NCI-H69 (cell line): ENCODE measurements at places on chromosomes 6 and 20.

GRCh38 chr6:117711369-117711768 lies 36.1 kb downstream of the NUS1 start:
- no peak for DNase-seq

GRCh38 chr6:17015144-17015543 lies 86.7 kb upstream of the STMND1 start:
- DNase-seq = no peak

DNA sequence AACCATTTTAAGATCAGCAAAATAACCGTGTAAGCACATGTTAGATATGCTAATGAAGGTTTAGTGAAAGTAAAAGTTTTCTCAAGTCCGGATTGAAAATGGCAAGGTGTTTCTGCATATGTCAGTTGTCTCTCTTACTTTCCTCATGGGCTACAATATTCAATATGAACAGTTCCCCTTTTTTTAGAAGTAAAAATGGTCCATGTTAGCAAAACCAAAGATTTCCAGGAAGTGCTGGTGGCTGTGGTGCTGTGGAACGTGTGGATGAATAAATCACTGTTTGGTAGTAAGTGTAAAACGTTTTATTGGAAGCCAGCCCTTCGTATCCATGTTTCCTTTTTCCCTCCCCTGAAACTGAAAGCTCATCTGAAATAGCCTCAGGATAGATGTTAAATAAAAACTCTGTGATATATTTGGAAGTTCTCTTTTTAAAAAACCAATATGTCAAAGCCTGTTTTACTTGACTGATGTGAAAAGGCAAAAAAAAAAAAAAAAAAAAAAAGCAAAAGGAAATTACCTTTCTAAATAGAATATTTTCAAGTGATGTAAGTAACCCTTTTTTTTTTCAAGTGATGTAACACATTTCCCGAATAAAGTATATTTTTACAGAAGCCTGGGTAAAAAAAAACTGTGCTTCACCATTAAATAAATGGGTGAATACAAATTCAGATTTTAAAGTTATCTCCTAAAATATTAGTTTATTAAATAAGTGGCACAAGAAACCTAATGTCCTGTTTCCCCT lies 41.9 kb downstream of the PLEKHG1 start:
- no peak for DNase-seq

- peak; percentile 6 for DNase-seq
These were observed 52.0 kb downstream of the CDC5L start for GRCh38 chr6:44439270-44440045.

DNA sequence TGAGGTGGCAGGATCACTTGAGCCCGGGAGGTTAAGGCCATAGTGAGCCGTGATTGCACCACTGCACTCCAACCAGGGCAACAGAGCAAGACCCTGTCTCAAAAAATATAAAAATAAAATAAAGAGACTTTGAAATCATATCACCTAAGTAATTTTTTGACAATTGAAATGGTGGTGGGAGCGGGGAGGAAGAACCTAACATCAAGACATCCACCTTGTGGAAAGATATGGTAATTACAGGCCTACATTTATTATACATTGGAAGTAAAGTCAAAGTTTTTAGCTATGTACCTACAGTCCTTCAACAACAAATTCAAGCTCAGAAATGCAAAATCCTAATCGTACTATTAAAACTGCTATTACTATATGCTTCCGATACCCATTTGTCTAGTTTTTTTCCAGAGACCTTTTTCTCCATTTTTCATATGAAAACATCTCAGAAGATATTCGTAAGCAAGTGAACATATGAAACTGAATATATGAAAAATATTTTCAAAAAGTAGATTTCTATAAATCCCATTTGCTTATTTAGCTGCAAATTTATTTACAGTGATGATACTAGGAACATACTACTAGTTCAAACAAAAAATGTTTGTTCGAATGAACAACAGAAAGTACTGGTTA lies 83.3 kb downstream of the SYCP2 start:
- DNase-seq = peak; percentile 17

DNA sequence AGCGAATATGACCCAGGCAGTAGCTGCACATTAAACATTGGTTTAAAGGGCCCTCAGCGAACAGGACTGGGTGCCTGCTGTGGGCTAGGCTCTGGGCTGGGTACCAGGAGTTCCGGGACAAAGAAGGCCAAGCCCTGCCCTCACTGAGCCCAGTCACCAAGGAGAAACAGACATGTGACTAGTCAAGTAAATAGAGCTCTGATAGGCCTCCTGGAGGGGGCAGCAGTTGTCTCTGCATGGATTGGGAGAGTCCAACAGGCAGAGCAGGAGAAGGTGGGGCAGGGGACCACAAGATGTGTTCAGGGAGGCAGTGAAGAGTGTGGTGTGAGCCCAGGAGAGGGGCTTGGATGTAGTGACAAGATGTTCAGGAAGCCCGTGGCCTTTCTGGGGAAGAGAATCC lies 3.1 kb downstream of the HM13 start:
- DNase-seq = peak; percentile 88

DNA sequence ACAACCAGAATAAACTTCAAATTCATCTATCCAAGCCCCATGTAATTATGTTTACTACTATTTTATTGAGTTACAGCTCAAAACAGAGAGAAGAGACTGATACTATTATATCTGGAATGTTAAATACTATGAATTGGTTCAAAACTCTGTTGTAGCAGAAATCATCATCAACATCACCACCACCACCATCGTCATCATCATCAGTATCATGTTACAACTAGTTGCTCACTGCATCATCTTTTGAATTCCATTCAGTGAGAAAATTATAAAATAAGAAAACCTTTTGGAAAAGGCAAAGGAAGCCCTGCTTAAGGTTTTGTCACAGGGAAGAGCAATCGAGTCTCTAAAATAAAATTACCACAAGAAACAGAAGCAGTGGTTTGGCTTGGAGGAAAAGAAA lies 36.2 kb upstream of the THEMIS start:
- no peak for DNase-seq

GRCh38 chr6:24431045-24431451 lies 28.3 kb downstream of the MRS2 start:
- peak; percentile 69 for DNase-seq

- DNase-seq = peak; percentile 79
These were observed 6.9 kb downstream of the GRM4 start for GRCh38 chr6:34138914-34139510.

GRCh38 chr6:100593522-100593921 lies 128.8 kb upstream of the SIM1 start:
- DNase-seq = peak; percentile 91

DNA sequence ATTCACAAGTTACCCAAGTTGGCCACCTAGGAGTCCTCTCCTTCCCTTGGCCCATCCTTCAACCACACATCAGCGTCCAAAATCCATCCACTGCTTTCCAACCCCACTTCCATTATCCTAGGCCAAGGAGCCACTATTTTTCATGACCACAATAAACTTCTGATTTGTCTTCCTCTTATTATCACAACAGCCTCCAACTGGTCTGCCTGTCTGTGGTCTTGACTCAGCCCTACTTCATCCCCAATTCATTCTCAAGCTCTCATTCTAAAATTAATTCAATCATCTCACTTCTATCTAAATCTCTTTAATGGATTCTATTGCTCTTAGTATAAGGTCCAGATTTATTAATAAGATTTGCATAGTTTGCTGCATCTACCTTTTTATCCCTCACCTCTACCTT lies 189.0 kb upstream of the PRDM1 start:
- no peak for DNase-seq

DNA sequence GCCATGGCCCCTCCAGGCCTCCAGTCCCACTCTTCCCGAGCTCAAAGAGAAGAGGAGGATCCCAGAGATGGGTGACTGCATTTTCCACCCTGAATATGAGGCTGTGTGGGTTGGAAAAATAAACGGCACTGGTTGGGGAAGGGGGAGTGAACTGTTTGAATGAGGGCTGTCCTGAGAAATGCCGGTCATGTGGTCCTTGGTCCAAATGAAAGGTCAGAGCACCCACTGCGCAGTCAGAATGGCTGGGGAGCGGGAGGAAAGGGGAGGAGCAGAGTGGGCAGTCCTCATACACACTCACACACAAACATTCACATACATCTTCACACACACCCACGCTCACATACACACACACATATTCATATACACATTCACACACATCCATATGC lies 83.1 kb downstream of the MRPL14 start:
- DNase-seq = no peak

- no peak for DNase-seq
These were observed 40.5 kb downstream of the RSPH3 start for GRCh38 chr6:158959552-158959951.

GRCh38 chr6:135686784-135687301 lies 164.7 kb upstream of the PDE7B start:
- DNase-seq = no peak

DNA sequence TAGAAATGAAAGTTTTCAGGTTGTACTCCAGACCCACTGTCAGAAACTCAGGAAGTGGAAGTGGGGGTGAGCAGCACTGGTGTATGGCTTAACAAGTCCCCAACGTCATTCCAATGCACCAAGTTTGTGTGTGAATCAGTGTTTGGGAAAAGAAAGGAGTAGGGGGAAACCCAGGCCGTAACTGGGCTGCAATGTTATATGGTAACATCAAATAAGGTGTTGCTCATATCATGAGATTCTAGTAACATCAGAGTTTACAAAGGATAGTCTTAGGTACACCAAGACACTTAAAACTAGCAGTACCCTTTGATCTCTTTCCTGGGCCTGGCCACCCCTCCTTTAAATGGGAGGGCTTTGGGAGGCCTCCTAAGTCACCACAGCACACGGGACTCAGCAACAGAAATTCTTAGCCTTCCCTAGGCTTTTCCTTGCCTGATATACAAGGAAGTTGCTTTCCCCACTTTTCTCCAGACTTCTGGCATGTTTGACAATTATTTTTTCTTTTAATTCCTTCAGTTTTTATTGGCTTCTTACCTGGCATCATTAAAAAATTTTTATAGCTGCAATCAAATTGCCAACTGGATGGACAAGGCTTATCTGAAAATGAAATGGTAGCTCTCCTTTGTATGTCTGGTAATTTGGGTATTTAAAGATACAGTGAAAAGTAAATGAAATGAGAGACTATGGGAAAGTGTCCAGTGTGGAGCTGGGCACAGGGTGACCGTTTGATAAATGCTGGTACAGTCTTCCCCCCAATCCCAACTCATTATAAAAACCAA lies 15.1 kb downstream of the E2F3 start:
- no peak for DNase-seq

- peak; percentile 35 for DNase-seq
These were observed 523.6 kb upstream of the RNF217 start for GRCh38 chr6:124438546-124439065.

DNA sequence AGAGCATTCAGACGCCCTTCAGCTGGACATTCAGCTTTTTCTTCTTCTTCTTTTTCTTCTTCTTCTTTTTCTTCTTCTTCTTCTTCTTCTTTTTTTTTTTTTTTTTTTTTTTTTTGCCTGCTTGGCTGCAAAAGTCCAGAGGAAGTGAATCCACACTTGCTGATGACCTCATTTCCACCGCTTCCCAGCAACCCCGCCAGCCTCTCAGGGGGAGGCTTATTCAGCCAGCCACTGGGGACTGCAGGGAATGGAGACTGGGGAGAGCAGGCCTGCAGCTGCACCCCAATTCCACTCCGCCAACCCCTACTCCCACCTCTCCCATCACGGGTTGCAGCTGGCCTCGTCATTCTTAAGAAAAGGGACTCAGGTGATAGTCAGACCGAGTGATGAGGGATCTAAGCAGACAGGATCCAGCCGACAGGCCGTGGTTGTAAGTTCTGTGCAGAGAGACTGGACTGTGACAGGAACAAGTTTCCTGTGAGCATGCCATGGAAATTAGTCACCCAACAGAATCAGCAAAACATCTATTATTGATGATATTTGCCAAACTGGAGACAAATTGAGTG lies 59.0 kb upstream of the QKI start:
- no peak for DNase-seq

DNA sequence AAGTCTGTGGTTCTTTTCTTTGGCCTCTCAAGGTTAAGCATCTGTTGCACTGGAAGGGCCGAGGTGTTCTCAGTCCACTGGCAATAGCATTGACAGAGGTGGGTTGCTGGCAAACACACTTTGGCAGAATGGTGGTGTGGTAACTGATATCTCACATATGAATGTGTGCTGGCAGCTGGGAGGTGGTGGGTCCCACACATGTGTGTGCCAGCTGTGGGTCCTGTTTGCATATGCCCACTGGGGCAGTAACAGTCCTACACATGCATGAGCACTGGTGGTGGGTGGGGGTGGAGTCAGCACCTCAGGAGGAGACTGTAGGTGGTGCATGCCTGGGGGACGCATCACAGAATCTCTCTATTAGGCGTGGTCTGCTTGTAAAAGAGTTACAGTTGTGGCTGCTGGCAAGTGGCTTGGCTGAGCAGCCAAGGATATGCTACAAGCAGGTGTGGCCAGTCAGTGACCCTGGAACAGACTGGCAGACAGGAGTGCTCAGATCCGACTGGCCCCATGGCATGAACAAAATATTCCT lies 934.3 kb downstream of the GRIK2 start:
- DNase-seq = no peak

- DNase-seq = peak; percentile 80
These were observed 796 bp downstream of the SENP6 start for GRCh38 chr6:75602246-75603105.

DNA sequence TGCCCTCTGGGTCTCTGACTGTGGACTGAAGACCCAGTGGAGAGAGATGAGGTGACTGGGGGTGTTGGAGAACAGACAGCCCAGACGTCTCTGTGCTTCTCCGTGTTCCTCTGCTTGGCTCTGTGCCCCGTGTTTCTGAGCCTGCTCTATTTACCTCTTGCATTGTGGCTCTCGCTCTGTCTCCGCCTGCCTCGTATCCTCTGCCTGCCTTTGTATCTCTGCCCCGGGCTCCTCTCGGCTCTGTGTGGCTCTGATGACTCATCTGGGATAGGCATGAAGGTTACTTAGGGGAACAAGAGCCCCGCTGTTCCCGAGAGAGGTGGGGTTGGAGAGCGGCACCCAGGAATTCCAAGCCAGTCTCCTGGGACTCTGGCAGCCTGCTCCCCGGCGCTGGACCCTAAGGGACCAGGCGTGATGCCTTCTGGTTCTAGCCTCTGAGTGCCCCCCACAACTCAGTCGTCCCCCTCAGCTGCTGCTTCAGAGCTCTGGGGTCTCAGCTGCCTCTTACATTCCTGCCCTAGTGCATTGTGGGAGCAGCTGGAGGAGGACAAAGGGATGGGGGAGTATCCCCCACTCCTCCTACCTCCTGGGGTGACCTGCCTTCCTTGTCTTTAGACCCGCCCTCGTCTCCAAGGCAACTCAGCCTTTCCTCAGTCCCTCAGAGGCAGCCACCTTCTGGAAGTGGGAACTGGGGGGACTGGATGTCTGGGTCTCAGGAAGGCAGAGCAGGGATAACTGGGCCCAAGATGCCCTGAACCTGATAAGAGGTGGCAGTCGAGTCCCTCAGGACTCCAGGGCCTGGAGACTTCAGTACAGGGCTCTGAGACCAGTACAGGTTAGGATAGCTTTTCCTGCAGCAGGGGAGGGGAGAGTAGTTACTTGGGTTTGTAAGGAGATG lies 1.9 kb downstream of the DDR1 start:
- peak; percentile 95 for DNase-seq

GRCh38 chr6:11692451-11693376 lies 85.9 kb downstream of the ADTRP start:
- no peak for DNase-seq

GRCh38 chr6:32844839-32845383 lies 1.1 kb upstream of the PSMB8 start:
- DNase-seq = no peak
